Urinary bladder (tissue), 4 donors: ENCODE measurements at places on chromosomes 3 and 15. TPM values are rescaled to one million over a fixed set of nuclear protein-coding genes. Genes with fewer than 3 reads are reported as not detected.

ZNF80 gene
- not detected for total RNA-seq

GRCh38 chr15:86743283-86743903 is 663.7 kb downstream of the AGBL1 start:
- no peak for DNase-seq

CFAP92 gene
- total RNA-seq: 1.9 TPM

DNA sequence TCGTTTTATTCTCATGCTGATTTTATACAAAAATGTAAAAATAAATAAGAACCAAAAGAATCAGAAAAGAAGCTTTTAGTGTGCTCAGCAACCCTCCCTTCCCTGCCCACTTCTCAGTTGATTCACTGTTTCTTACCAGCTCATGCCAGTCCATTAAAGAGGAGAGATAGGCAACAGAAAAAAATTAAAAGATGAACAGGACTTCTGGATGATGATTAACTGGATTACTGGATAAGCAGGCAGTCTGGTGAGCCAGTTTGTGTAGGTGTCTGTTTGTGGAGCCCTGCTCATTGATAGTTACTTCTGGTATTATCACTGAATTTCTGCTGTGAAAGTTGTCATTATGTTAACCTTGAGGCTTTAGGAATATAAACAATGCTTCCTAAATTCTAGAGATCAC is 15.1 kb upstream of the GPR171 start:
- DNase-seq: no peak

MEX3B gene
- total RNA-seq: 17.1 TPM

DNA sequence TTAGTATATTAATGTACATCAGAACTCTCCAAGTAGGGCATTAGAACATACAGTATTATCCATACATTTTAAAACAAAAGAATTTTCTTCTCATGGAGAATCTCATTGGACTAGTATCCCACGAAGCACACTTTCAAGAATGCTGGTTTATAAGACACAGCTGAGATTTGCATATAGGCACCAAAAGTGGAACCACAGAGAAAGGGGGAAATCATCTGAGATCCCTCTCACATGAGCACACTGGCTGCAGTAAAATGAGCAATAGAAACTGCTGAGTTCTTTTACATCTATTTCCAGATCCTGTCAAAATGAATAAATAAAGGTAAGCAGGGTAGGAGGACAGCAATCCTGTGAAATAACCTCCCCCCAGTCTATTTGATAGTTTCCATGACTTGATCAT is 665.3 kb downstream of the FHIT start:
- DNase-seq: no peak

GOLGA6L22 gene
- not detected for total RNA-seq

DPPA4 gene
- total RNA-seq: 0.16 TPM

DNA sequence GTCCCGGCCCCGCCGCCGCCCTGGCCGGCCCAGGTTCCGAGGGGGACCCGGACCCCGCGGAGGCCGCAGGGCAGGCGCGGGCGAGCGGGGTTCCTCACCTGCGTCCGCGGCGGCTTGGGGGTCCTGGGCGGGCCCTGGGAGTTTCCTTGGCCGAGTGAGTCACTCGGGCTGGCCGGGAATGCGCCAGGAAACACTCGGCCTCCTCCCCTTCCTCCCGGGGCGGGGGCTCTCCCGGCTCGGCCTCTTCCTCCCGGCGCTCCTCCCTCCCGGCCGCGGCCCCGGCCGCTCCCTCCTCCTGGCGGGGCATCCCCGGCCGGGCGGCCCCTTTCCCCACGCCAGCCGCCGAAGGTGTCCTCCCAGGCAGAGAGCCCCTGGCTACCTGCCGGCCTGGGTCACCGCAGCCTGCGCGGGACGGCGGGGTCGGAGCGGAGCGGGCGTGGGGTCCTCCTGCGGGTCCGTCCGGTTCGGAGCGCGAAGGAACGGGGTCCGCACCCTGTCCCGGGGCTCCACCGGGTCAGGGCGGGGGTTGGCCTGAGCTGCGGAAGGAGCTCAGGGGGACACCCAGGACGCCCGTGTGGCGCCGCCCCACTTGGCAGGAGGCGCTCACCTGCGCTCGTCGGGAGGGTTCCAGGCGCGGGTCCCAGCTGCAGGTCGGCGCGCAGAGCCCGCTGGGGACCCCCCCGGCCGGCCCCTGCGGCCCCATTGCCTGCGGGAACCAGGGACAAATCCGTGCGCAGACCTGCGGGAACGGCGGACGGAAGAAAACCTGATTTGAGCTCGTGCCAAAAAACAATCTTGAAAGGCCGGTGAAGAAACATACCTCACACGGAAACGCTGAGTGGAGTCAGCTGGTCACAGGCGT is at the start of gene CYFIP1:
TSS of gene CYFIP1 (minus strand) at position 180 of the 862 bp plus-strand sequence. CDS start 33,083 bp downstream, outside the sequence.
- no peak for DNase-seq

GRCh38 chr3:9976721-9977709 is 9.6 kb downstream of the EMC3 start:
- DNase-seq: no peak

MCCC1 gene
- 42.9 TPM for total RNA-seq

DNA sequence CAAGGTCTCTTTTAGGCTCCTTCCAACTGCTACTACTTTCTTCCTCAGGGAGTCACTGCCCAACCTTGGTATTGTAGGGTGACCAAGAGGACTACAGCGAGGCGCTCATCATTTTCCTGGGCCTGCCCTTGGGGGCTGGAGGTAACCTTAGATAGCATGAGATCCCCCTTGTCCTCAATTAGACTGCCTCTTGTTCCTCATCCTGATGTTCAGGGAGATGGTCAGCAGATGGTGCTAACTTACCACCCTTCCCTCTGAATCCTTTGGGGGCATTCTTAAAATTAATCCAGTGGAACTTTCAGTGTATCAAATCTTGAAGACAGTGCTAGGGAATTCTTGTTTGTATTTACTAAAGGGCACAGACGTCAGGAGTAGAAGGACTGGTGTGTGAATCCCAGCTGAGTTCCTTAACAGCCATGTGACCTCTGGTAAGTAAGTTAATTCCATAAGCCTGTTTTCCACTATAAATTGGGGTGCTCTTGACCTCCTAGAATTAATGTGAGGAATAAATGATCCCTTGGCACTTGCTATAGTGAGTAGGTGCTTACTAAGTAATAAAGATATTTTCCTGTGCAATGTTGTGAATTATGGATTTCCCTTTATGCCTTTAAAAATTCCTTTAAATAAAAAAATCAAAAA is 4.1 kb upstream of the CLPX start:
- DNase-seq: peak; percentile 47

GOLGB1 gene
- total RNA-seq: 95.0 TPM

MESP2 gene
- not detected for total RNA-seq

DNA sequence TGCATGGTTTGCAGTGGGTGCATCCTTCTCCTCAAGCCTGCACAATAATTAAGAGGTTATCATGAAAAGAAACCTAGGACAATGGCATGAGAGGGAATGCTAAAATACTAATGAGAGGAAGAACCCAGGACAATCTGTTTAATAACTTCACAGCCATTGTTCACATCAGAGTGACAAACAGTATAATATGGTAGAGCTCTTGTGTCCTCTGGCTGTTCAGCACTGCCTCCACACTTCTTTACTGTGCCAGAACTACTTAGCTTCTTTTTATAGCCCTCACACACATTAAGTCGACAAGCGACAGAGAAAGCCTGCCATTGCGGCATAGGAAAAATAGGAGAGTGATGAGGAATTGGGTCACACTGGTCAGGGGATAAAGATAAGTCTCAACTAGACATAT is 65.0 kb upstream of the MEIS2 start:
- no peak for DNase-seq

DNA sequence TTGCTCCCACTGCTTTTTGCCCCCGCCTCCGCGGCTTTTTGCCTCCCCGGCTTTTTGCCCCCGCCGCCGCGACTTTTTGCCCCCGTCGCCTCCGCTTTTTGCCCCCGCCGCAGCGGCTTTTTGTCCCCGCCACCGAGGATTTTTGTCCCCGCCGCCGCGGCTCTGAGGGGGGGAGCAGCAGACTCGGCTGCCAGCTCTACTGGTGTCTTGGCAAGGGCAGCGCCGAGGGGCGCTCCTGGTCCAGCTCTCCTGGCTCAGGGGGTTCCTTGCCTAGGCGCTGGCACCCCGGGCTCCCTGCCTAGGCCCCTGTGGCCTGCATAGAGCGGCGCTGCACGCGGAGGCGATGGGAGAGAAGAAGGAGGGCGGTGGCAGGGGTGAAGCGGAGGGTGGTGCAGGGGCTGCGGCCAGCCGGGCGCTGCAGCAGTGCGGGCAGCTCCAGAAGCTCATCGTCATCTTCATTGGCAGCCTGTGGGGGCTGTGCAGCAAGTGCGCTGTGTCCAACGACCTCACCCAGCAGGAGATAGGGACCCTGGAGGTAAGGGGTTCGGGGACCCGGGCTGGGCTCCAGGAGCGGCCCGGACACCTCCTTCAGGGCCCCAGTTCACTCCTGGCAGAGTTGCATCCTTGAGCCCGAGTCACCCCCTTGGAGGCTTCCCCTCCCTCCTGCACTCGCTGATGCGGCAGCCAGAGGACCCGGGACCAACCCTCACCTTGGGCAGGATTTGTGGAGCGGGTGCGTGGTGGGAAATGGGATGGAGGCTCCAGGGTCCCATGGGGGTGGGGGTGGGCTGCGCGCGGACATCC is 642.4 kb downstream of the GOLGA6L6 start:
- no peak for DNase-seq

- DNase-seq: no peak
Measured at GRCh38 chr3:59978979-59979378, 929.2 kb upstream of the CFAP20DC start.

DNA sequence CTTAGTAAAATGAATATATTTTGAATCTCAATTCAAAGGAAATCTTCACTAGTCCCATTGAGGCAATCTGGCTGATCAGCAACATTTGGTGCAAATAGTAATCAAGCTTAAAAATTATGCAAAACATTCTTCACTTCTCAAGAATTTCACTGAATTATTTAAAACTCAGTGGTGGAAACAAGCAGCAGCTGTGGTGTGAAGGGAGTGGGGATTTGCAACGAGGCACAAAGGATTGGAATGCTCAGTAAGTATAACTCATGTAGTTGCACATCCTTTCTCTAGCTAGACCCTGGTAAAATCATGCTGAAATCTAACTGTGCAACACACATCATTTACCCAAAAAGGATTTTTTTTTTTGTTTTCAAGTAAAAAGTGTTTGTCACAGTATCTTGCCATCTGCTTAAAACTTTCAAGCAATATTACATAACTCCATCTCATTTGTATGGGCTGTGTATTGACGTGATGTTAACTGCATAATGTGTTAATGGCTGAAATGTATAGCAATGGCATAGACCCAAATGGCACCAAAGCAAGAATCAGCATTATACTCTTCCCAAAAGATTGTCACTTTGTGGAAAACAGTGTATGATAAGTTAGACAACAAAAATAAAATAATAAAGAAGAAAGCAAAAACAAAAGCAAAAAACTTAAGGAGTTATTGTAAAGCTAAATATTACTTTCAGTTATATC is 816.6 kb downstream of the EPHA3 start:
- no peak for DNase-seq

PLD1 gene
- 43.3 TPM for total RNA-seq

ATP13A5 gene
- total RNA-seq: not detected

FMN1 gene
- 6.2 TPM for total RNA-seq

ABCC5 gene
- total RNA-seq: 47.5 TPM
